Naive thymus-derived CD8-positive, alpha-beta T cell (primary cell): ENCODE measurements at places on chromosomes 2 and 18. TPM values are rescaled to one million over a fixed set of nuclear protein-coding genes. Genes with fewer than 3 reads are reported as not detected.

The SOWAHC gene
- total RNA-seq: not detected

The IL36A gene
- 1.2 TPM for total RNA-seq

GRCh38 chr2:193885419-193885818 is 1690.7 kb upstream of the TMEFF2 start:
- no peaks in the 10 kb centered on the region for H3K27me3 ChIP-seq
- H3K4me3 ChIP-seq: no peak overlapping the region
- H3K36me3 ChIP-seq: no peaks in the 10 kb centered on the region
- H3K27ac ChIP-seq: no peak overlapping the region
- H3K4me1 ChIP-seq: no peaks in the 10 kb centered on the region
- DNase-seq: no peak

GRCh38 chr2:10078001-10078400 is 2.2 kb downstream of the CYS1 start:
- H3K27me3 ChIP-seq: peaks cover 71% of the 10 kb centered on the region
- no peak overlapping the region for H3K27ac ChIP-seq
- peaks cover 5% of the 10 kb centered on the region for H3K36me3 ChIP-seq
- no peak overlapping the region for H3K4me3 ChIP-seq

DNA sequence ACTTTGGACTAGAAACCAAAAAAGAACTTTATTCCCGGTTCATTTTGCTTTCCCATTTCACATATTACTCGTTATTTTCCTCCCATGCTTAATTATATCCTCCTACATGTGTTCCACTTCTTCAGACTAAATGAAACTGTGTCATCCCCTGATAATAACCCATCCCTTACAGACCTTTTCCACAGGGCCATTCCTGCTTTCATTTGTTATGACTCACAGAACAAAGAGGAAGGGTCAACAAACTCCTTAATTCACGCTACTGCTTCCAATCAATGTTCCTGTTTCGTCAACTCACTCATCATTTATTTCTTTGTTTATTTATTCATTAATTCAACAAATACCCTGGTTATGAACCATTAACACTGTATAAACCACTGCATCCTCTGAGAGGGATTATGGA is 104.5 kb downstream of the ZEB2 start:
- no peaks in the 10 kb centered on the region for H3K36me3 ChIP-seq
- no peak overlapping the region for H3K4me3 ChIP-seq
- no peak for DNase-seq
- peaks cover 12% of the 10 kb centered on the region for H3K4me1 ChIP-seq
- no peak overlapping the region for H3K27ac ChIP-seq

- H3K4me3 ChIP-seq: no peak overlapping the region
- DNase-seq: no peak
- H3K27ac ChIP-seq: no peak overlapping the region
- no peaks in the 10 kb centered on the region for H3K36me3 ChIP-seq
Observed at GRCh38 chr2:37826611-37827010, 98.5 kb upstream of the RMDN2 start.

DNA sequence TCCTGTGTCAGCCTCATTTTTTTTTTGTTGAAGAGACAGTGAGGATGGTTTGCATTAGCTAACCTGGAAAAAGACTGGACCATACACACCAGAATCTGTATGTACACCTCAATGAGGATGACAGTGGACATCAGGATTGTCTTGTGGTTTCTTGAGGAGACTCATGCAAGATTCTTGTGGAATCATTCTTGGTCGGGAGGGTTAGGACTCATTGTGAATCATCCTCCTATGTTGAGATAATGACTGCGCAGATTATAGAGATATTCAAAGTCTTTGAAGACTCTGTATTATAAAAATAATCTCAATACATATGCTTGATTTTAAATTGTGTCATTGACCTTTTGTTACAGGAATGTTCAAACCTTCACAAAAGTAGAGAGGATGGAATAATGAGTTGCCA is 49.1 kb upstream of the DOCK10 start:
- peaks cover 14% of the 10 kb centered on the region for H3K4me1 ChIP-seq
- H3K36me3 ChIP-seq: no peaks in the 10 kb centered on the region
- no peak overlapping the region for H3K4me3 ChIP-seq
- no peaks in the 10 kb centered on the region for H3K27me3 ChIP-seq
- no peak overlapping the region for H3K27ac ChIP-seq

- DNase-seq: no peak
- H3K4me3 ChIP-seq: no peak overlapping the region
- no peaks in the 10 kb centered on the region for H3K27me3 ChIP-seq
- H3K36me3 ChIP-seq: no peaks in the 10 kb centered on the region
Observed at GRCh38 chr2:154032220-154032619, 160.5 kb downstream of the GALNT13 start.

DNA sequence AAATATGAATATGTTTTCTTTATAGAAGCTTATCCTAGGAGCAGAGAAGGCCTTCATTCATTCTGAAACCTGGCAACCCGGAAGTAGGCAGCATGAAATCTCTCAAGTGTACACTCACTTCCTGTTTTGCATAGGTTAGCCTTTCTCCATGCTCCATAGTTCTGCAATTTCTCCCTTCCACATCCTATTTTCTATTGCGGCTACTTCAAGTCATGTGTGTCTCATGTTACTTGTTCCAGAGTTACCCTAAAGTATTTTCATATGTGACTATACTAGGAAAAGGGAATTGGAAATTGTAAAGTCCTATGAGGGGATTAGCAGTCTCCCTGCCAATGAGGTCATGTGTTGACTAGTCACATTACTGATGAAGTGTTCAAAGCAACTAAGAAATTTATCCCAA is 320.6 kb downstream of the NCKAP5 start:
- no peaks in the 10 kb centered on the region for H3K36me3 ChIP-seq
- H3K27me3 ChIP-seq: no peaks in the 10 kb centered on the region
- H3K4me3 ChIP-seq: no peak overlapping the region
- H3K4me1 ChIP-seq: no peaks in the 10 kb centered on the region
- DNase-seq: no peak
- no peak overlapping the region for H3K27ac ChIP-seq

DNA sequence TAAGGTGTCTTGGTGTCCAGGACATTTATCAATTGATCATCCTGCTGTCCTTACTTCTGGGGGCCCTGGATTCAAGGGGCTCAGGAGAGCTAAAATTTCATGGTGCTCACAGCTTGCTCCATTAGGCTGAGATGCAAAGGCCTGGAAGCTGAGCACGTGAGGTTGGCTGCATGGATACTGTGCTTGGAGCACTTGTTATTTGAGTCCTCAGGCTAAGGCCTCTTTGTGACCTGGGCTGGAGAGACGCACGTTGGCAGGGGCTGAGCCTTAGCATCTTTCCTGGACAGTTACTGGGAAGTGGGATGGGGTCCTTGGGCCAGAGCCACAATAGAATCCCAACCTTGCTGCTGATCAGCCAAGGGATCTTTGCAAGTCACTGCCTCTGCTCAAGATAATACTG is 151.2 kb upstream of the HS6ST1 start:
- H3K36me3 ChIP-seq: no peaks in the 10 kb centered on the region
- peaks cover 23% of the 10 kb centered on the region for H3K27me3 ChIP-seq
- H3K4me3 ChIP-seq: no peak overlapping the region
- peaks cover 2% of the 10 kb centered on the region for H3K4me1 ChIP-seq
- H3K27ac ChIP-seq: no peak overlapping the region

DNA sequence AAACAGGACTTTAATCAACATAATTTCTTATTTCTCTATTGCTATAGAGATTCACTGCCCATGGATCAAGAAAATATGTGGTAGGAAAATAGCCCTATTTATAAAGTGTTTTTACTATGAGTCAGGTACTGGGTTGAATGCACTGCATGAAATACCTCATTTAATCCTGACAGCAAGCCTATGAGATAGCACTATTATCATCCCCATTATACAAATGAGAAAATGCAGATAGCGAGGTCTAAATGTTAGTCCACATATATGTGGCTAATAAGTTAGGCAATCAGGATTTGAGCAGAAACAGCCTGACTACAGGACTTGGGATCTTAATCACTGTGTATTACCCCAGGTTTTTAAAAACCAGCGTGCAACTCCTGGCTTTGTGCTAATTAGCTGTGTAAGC is 8.5 kb upstream of the LYPD1 start:
- no peak overlapping the region for H3K27ac ChIP-seq
- H3K27me3 ChIP-seq: peaks cover 11% of the 10 kb centered on the region
- H3K4me3 ChIP-seq: no peak overlapping the region
- no peak for DNase-seq
- H3K36me3 ChIP-seq: no peaks in the 10 kb centered on the region

DNA sequence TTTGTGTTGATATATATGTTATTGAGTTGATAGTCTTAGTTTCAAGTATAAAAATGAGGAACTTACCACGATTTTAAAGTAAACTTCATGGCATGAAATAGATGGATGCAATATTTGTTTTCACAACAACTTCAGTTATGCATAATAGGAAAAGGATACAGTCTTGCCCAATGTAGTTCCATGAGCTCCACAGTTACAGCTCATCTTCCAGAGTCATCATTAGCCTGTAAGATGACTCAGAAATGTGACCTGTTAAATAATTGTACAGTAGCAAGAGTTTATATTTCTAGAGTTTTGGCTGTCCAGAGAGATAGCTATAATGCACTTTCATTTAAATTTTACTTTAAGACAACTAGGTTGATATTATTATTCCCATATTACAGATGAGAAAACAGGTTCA is 80.9 kb upstream of the ARHGAP28 start:
- H3K27me3 ChIP-seq: no peaks in the 10 kb centered on the region
- H3K4me3 ChIP-seq: no peak overlapping the region
- no peak for DNase-seq

- no peak overlapping the region for H3K27ac ChIP-seq
- H3K4me3 ChIP-seq: no peak overlapping the region
- no peak for DNase-seq
- H3K36me3 ChIP-seq: no peaks in the 10 kb centered on the region
Observed at GRCh38 chr2:10930721-10931516, 19.2 kb downstream of the KCNF1 start.
